ENCODE measurements at places on chromosomes 11 and 22. TPM values are rescaled to one million over a fixed set of nuclear protein-coding genes. Genes with fewer than 3 reads are reported as not detected.
A peak's percentile ranks its signal among the peaks of the same experiment; 100 is the strongest.

DNA sequence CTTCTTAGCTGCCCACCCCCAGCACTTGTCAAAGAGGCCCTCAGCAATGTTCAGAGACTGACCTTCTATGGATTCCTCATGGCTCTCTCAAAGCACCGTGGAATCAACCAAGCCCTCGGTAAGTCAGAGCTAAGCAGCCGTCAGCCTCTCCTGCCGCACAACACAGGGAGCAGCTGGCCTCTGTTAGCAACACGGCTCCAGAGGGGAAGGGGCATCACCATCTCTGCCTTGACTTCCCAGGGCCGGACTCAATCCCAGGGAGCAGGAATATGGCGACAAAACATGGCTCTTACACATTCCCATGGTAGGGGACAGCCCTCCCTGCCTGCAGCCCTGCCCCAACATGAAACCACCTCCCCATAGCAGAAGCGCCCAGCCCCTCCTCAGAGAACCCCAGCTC is 18.9 kb downstream of the ARFGAP2 start:
- no peak for DNase-seq

The OR52I1 gene
- total RNA-seq: not detected

- DNase-seq: peak; percentile 85
These were observed 35.0 kb downstream of the DKK3 start for GRCh38 chr11:11973361-11973800.

DNA sequence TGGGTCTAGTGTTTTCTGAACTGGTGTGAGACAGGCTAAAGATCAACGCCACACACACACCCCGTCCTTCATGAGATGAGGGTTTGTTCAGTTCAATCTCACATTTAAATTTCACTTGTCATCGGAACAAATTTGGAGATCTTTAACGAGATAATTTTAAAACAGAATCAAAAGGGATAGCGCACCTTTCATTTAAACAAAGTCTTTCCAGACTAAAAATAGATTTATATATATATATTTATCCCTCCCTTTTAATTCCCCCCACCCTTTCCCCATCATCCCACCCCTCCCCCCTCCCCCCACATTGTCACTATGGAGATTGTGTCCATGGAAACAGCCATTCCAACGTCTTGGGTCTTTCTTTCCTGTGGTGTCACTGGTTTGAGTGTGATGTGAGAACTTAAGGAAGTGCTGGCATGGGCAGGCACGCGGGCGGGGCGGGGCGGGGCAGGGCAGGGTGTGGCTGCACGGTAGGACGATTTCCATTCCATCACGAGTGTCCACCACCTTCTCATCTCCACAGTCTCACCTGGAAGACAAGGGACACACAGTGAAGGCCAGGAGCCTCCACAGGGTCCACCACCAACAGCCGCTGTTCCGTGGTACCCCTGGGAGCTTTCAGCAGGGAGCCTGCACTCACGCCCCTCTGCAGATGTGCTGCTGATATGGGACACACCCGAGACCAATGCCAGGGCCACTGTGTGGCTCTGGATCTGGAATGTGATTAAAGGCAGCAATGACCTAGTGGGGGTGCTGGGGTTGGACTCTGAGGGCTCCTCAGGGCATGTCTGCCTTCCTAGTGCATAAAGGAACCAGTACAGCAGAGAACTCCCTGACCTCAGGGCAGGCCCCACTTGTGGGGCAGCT is 30.5 kb upstream of the CYP2D6 start:
- no peak for DNase-seq

- no peak for DNase-seq
These were observed 194.0 kb downstream of the FAM181B start for GRCh38 chr11:82539669-82540068.

- DNase-seq: no peak
These were observed 44.2 kb upstream of the AMPD3 start for GRCh38 chr11:10410844-10411200.

- DNase-seq: no peak
These were observed 519.4 kb downstream of the BRD1 start for GRCh38 chr22:49308300-49308699.

The SLC2A11 gene
- 32.1 TPM for total RNA-seq

The CEP126 gene
- 0.78 TPM for total RNA-seq

The TMEM121B gene
- not detected for total RNA-seq

DNA sequence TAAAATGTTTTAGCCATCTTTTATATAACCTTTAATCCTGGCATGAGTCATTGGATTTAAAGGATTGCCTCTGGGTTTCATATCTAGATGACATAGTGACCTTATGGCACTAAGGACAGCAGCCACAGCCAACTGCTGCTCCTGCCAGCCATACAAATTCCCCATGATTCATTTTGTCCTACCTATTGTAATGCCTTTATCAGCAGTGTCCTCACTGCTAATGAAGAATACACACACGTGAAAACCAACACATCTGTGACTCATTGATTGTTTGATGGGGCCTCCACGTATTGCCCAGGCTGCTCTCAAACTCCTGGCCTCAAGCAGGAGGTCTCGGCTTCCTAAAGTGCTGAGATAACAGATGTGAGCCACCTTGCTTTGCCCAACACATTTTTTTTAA is 1.8 kb downstream of the LDHAL6A start:
- peak; percentile 33 for DNase-seq

The CBY1 gene
- 14.1 TPM for total RNA-seq

DNA sequence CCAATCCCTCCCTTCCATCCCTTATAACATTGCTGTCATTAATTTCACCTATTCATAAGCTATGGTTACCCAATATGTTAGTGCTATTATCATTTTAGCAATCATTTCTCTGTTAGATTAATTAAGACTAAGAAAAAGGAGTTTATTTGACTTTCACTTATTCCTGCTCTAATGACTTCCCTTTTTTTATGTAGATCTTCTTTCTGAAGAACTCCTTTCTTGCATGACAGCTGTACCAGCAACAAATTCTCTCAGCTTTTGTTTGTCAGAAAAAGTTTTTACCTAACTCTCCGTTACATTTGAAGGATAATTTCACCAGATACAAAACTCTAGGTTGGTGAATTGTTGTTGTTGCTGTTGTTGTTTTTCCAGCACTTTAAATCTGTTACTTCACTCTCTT is 28.6 kb upstream of the OR8B8 start:
- no peak for DNase-seq

DNA sequence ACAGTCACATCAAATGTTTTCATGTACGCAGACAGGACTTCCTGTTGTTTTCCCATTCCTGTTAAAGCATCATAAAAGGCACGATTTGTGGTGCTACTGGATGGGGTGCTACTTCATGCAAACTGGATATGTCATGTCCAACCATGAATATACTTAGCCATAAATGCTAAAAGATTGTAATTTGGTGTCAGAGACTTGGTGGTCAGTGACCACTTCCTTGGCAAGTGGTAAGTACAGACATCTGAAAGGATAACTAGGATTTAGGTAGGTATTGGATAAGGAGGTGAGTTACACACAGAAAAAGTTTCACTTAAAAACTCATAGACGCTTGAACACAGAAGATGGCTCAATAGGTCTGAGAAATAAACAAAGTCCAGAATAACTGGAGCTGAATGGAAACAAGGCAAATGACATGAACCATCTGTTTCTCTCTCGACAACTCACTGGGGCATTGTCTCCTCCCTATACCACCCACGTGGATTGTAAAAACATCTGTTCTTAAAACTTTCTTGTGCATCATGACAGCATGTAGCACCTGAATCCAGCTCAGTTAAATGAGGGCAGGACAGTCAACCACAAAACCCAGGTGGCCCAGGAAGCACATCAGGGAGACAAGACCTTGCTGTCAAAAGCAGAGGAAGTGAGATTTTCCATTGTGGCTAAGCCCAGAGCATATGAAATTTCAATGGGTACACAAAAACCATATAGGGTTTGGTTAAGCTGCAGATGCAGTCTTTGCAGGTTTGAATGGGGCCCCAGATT is 22.1 kb upstream of the IGLL5 start:
- DNase-seq: no peak

- DNase-seq: no peak
These were observed 572.7 kb downstream of the SOX6 start for GRCh38 chr11:15783619-15784018.

DNA sequence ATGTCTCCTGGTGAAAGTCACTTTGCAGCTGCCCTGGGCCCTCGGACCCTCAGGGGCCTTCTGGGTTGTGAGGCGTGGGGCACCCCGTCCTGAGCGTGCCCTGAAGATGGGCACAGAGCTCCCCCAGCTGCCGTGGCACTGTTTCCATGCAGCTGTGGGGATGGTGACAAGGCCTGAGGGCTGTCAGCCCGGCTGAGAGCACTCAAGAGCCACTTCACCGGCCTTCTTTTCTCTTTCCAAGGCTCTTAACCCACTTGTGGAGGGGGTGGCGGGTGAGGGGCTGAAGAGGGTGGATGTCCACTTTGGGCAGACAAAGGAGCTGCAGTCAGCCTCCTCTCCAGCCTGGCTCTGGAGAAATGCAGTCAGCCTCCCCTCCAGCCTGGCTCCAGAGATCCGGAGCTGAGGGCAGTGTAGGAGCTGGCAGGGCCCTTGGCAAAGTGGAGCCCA is 239.5 kb downstream of the ST3GAL4 start:
- DNase-seq: no peak

DNA sequence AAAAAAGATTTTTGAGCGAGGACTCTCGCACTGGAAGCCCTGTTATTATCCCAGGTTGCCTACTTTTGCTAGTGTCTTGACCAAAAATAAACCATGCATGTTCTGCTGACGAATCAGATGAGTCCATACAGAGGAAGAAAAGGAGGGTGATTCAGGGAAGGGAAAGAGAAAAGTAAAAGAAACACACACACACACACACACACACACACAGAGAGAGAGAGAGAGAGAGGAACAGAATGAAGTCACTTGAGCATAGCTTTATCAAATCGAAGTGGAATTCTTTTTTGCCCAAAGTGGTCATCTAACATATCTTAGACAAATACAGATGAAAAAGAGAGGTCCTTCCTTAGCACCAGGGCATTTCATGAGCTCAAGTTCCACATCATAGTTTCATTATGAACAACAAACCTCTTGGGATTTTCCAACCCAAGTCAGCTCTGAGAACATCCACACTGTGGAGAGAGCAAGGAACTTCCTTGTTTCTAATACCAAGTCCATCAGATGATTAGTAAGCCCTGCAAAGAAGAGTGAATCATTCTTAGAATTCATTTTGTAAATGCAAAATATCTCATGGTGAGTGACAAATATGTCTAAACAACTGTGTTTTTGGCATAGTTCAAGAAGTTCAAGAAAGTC is 7.7 kb upstream of the MMP12 start:
- DNase-seq: no peak

- no peak for DNase-seq
These were observed 1459.4 kb upstream of the TENM4 start for GRCh38 chr11:80900265-80900664.

The CCDC89 gene
- total RNA-seq: not detected

All from RPMI7951 (cell line).